ENCODE measurements at places on chromosomes 5 and 9.
A peak's percentile ranks its signal among the peaks of the same experiment; 100 is the strongest.

- peak; percentile 69 for DNase-seq
These were observed 261.5 kb downstream of the FANCC start for GRCh38 chr9:95055851-95056551.

- no peak for DNase-seq
These were observed 69.5 kb downstream of the SH3TC2 start for GRCh38 chr5:148993283-148993936.

- DNase-seq, result no peak
These were observed 76.8 kb downstream of the FCHO2 start for GRCh38 chr5:73032635-73033034.

DNA sequence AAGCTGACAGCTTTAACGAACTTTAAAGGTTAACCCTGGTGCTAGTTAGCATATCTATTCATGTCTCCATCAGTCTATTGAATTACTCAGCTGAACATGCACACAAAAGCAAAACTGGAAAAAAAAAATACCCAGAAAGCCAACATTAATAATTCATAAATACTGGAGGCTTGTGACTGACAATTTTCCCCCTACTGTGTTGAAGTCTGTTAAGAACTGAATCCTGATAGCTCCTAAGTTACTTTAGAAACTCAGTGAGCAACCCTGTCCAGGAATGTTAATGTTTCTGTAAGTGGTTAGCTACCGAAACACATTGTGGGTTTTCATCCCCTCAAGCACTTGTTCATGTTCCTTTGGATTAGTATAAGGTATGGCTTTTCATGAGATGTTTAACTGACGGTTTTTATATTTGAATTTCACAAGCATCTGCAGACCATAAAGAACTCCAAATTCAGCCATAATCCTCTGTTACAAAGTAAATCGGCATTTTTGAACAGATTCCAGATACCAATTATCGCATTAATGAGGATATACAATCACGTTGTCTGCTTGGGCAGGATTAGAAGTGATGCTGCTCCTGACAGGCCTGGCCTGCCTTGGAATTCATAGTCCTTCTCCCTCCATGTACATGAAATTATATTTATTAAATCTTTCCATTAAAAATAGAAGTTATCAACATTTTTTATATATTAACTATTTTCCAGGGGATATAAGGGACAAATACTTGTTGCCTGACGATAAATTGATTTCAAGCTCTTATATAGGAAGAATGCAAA, 331.2 kb downstream of the TLE4 start:
- DNase-seq, result no peak

- DNase-seq, result peak; percentile 7
These were observed 169.2 kb upstream of the RGMB start for GRCh38 chr5:98604301-98604700.

- DNase-seq, result no peak
These were observed 280.5 kb downstream of the NSG2 start for GRCh38 chr5:174325961-174326360.

DNA sequence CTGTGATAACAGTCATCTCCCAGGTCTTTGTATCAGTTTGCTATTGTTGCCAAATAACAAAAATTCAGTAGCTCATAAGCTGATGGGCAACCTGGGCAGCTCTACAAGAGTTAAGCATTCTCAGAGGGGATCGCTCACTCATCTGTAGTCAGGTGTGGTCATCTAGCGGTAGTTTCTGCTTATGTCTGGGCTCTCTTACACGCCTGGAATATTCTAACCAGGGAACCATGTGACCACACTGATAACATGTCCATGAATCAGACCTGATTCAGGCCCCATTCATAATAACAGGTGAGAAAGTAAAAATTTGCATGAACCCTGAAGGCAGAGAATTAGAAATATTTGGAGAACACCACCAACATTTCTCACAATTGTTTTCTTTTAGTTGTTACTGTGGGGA, 576.1 kb downstream of the SLCO4C1 start:
- no peak for DNase-seq

DNA sequence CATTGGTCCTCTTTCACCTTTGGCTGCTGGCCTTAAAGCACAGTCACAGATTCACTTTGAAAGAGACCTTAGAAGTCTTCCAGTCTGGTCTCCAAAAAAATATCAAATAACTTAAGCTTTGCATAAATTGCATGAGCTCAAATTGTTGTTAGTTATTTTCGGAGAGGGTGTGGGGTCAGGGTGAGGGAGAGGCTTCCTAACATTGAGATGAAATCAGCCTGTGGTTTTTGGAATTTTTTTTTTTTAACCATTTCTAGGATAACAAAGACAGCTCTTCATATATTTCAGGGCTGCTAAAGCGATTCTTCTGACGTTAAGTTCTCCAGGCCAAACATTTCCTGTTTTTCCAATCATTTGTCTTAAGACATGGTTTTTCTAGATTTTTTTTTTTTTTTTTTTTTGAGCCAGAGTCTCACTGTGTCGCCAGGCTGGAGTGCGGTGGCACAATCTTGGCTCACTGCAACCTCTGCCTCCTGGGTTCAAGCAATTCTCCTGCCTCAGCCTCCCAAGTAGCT, 4.5 kb downstream of the OCLN start:
- DNase-seq, result no peak

DNA sequence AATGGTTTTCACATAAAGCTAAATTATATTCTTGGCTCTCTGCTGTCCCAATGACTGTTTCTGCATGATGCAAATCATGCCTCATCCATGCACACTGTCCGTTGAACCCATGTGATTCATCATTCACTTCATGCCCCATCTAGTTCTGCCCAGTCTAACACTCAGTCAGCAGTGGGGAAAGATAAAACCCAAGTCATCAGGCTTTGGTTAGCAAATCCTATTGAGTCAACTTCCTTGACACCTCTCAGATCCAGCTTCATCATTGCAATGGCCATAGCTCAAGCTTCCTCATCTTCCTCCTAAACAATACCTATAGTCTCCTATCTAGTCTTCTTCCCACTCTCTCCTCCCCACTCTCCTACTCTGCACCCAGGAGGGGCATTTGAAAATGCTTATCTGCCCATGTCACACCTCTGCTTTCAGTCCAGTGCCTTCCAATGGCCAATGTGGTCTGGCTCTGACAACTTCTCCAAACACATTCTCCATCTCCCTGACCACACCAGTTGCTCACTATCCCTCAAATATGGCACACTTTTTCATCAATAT, 266.0 kb upstream of the TRIM32 start:
- peak; percentile 24 for DNase-seq

GRCh38 chr9:76475686-76476085, 16.7 kb downstream of the GCNT1 start:
- DNase-seq, result no peak

DNA sequence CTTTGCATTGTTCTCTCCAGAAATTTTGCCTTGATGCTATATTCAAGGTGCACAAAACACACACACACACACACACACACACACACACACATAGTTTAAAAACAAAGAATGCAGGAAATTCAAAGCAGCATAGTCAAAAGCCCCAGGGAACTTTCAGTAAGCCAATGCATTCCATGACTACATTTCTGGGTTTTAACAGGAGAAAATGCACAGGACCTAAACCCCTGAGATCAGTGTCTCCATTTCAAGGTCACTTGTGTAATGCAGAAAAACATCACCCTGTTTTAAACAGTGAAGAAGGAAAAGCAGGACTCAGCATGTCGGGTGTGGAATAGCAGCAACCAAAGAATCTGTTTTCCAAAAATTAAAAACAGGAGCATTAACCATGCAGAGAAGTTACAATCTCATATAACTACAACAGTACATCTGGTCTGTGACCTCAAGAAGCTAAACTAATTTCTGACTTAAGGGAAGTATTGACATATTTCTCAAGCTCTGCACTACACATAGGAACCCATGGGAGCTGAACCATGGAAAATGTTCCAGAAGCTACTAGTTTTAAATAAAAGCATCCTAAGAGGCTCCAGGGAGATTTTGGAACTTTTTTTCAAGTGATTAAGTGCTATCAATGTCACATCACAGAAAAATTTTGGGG, 296.7 kb downstream of the HINT1 start:
- peak; percentile 3 for DNase-seq

- no peak for DNase-seq
These were observed 33.8 kb downstream of the ZNF131 start for GRCh38 chr5:43154469-43154868.

DNA sequence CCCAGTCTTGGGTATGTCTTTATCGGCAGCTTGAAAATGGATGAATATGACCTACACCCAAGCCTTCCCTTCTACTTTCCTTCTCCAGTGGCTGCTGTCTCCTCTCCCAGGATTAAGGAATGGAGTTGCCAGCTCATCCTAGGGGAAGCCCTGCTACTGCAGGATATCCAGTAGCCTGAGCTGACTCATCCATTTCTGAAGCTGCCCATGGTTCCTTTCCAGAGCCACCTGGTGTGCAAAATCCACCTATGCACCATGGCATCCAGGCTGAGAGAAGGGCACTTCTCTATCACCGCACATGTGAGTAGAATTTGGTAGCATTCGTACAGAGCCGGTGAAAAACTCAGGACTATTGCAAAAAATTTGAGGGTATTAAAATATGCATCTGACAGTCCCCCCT, 290.8 kb downstream of the YTHDC2 start:
- peak; percentile 7 for DNase-seq

GRCh38 chr9:133998915-133999595, 6.9 kb upstream of the VAV2 start:
- peak; percentile 31 for DNase-seq

- no peak for DNase-seq
These were observed 369.4 kb upstream of the DMAC1 start for GRCh38 chr9:8168916-8169438.

- DNase-seq, result no peak
These were observed 32.1 kb downstream of the HSPA4 start for GRCh38 chr5:133083901-133084300.

- DNase-seq, result no peak
These were observed 230.7 kb upstream of the IRX1 start for GRCh38 chr5:3364941-3365340.

- peak; percentile 40 for DNase-seq
These were observed at the start of gene GRK6 for GRCh38 chr5:177426566-177427210. TSS of gene GRK6 (plus strand) at chr5:177426676. CDS start at chr5:177426846, 170 bp downstream.

- DNase-seq, result no peak
These were observed 34.4 kb downstream of the SHC3 start for GRCh38 chr9:89144238-89144637.

- no peak for DNase-seq
These were observed 114.6 kb downstream of the MRPL36 start for GRCh38 chr5:1685066-1685465.

DNA sequence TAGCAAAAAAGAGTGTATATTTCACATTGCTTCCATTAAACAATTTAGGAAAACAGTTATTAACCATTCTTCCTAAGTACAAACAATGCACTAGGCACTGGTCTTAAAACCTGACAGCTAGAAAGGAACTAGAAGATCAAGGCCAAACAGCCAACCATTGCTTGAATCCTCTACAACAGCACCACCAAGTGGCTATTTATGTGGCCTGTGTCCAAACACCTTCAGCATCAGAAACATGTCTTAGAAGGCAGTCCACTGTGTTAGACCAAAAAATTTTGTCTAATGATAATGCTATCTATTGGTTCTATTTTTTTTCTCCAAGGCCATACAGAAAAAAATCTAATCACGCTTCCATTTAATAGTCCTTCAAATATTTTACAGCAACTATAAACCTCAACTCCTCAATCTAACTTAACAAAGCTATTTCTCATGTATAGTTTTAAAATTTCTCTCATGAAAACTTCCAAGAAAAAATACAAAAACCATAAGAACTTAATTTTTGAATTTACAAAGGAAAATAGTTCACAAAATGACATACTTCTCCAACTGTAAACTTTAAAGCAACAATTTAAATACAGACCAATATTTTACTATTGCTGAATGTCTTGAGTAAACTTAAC, 36.1 kb downstream of the CAAP1 start:
- DNase-seq, result peak; percentile 60

DNA sequence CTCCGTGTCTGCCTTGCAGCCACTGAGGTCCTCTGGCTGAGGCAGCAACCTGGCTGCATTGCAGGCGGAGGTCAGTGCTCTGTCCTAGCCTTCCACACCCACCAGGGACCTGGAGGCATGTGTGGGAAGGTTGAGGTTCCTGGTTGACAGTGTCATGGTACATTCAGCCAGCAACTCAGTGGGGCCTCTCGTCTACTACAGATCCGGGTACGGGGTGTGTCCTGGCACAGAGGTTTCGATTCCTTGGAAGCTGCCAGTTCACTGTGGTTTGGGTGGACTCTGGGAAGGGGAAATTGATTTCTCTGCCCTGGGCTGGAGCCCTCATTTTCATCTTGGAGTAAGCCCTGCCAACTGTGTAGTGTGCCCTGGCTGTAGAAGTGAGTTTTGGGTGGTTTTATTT, 45.1 kb downstream of the PDE8B start:
- DNase-seq, result no peak

DNA sequence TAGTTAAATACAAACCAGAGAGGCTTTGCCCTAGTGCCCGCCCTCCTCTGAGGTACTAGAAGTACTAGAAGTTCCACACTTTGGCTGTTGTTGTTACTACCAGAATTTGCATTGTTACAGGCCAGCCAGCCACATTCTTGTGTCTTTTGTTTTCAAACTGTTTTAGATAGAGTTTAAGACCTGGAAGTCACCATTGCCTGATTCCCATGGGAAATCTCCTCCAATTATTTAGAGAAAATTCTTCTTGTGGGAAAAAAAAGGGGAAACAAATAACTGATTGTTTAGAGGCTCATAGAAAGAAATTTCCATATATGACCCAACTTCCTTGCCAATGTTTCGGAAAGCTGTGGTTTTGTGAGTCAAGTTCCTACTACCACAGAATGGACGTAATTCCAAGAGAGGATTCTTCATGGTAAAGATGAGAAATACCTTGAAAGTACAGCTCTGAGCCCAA, 252.2 kb downstream of the GOLPH3 start:
- DNase-seq, result peak; percentile 60

- no peak for DNase-seq
These were observed 132.2 kb downstream of the ARHGAP26 start for GRCh38 chr5:142902186-142902965.

GRCh38 chr5:132478366-132478871, 12.2 kb downstream of the IRF1 start:
- DNase-seq, result no peak
